Vagina (tissue), 2 donors: ENCODE measurements at places on chromosomes 3 and 15.

DNA sequence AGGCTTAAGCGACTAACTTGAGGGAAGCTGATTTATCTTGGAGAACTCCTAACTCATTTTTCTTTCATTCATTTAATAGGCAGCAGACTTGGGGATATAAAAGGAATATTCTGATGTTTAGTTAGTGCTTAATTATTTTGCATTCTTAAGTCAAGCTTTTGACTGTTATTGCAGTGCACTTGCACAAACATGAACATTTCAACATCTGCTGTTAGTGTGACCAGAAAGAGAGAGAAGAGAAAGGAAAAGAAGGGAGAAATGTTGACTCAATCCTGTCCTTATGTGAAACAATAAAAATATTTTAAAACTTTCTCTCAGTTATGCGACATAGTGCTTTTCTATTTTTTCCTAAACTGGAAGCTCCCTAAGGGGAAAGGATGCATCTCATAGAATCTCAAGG, 507.8 kb downstream of the LPP start:
- no peak for DNase-seq

- DNase-seq = no peak
These were observed 293.3 kb upstream of the TBL1XR1 start for GRCh38 chr3:177490626-177491025.

DNA sequence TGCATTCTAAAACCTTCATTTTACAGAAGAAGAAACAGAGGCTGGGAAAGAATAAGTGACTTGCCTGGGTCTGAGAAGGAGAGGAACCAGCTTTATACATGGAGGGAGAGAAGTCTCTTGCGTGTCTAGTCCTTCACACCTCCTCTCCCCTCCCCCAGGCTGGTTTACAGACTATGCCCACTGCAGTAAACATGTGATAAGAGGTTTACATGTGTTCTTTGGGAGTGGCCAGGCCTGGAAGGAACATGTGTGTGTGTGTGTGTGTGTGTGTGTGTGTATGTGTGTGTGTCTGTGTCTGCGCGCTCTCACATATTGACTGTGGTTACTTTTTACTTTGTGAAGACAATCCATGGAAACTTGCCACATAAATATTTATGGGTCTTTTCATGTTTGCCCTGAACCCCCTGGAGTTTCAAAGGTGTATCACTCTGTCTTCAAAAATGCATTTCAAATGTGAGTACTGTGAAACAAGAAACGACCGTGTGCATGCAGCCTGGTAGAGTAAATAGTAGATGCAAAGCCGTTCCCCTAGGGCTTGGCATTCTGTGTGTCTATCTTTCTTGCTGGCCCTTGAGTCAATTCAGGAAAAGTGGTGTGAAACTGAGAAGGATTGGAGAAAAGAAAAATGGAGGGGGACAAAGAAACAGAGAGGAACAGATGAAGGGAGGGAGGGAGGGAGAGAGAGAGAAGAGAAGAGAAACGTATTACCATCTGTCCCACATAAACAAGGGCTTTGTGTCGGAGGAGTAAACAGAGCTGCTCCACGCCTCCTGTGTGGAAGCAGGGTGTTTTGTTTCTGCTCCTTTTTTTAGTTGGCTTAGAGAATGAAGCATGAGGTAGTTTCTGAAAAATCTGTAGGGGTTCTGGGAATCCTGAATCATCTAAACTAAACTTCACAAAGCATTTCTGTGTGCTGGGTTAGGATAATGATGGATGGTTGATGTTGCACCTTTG, 51.7 kb downstream of the CLDN11 start:
- no peak for DNase-seq

GRCh38 chr15:77738441-77739302, 106.0 kb upstream of the LINGO1 start:
- no peak for DNase-seq

DNA sequence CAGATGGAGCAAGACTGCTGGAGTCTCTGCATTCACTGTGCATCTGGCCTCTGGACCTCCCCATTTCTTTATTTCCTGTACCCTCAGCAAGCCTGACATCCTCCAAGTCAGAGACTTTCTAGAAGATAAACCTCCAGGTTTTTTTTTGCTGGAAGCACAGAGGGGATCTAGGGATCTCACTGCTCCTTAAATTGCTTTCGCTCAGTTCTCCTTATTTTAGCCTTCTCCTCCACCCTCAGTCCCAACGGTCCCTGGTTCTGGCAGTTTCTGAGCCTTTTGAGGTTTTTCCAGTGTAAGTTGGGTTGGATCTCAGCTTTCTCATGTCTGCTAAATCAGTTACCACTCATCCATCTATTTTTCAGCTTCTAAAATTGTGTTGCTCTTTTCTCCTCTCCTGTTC, 22.7 kb upstream of the CHD2 start:
- no peak for DNase-seq

DNA sequence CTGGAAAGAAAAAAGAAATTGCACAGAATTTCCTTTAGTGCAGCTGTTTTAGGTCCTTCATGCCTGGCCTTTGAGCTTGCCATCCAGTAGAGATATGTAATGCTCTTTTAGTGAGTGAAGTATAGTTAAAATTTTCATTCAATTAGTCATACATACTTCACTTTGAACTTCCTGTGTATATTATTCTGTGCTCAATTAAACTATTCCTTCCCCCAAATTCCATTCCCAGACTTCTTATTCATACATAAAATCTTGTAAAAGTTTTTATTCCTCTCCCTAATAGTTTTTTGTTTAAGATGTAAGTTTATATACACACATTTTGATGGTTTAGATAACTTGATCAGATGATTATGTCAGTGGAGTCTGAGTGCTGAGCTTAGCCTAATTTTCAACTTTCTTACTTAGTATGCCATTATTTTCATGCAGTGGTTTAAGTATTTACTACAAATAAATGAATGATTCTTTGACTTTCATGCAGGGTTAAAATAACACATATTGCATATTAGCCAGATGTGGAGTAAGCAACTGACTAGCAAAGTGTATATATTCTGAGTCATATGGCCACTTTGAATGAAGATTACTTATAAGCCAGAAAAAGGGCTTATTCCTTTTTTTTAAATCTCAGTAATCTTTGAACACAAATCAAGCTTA, 42.5 kb upstream of the ABHD10 start:
- no peak for DNase-seq

DNA sequence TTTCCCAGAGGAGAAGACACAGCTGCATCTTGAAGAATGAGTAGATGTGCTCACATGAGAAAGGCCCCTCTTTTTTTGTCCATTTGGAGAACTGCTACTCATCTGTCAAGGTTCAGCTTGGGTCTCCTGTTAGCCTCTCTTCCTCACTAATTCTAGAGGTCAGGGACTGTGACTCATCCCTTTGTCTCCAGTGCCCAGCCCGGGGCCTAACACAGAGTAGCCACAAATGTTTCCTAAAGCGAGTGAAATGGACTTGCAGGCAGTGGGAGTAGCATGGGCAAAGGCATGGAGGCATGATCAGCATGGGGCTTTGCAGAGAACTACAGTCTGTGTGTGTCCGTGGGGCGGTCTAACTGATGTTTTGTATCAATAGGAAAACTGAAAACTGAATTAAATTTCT, 33.9 kb upstream of the MRPS22 start:
- DNase-seq = no peak
